Ureter (tissue), 1 donor: ENCODE measurements at places on chromosomes 6 and 20. TPM values are rescaled to one million over a fixed set of nuclear protein-coding genes. Genes with fewer than 3 reads are reported as not detected.

TMX4 gene
- total RNA-seq, result 51.6 TPM

GHRH gene
- not detected for total RNA-seq

ERMARD gene
- total RNA-seq, result 35.6 TPM

NT5E gene
- total RNA-seq, result 22.8 TPM

CGA gene
- total RNA-seq, result not detected

C6orf163 gene
- total RNA-seq, result 7.7 TPM

RIPOR3 gene
- 5.0 TPM for total RNA-seq

SOBP gene
- total RNA-seq, result 12.6 TPM

CAP2 gene
- total RNA-seq, result 20.7 TPM

ADGB gene
- total RNA-seq, result not detected

TPD52L1 gene
- 54.8 TPM for total RNA-seq

C4B gene
- 152 TPM for total RNA-seq

MYO6 gene
- total RNA-seq, result 81.1 TPM

CFB gene
- total RNA-seq, result 41.4 TPM

PPP1R16B gene
- 10.4 TPM for total RNA-seq

KIF6 gene
- total RNA-seq, result 0.78 TPM

PROKR2 gene
- total RNA-seq, result not detected

CDSN gene
- not detected for total RNA-seq

LHFPL5 gene
- not detected for total RNA-seq

PPP1R14C gene
- total RNA-seq, result 0.52 TPM

TAP1 gene
- 26.3 TPM for total RNA-seq
